ENCODE measurements at places on chromosomes 1 and 21.

DNA sequence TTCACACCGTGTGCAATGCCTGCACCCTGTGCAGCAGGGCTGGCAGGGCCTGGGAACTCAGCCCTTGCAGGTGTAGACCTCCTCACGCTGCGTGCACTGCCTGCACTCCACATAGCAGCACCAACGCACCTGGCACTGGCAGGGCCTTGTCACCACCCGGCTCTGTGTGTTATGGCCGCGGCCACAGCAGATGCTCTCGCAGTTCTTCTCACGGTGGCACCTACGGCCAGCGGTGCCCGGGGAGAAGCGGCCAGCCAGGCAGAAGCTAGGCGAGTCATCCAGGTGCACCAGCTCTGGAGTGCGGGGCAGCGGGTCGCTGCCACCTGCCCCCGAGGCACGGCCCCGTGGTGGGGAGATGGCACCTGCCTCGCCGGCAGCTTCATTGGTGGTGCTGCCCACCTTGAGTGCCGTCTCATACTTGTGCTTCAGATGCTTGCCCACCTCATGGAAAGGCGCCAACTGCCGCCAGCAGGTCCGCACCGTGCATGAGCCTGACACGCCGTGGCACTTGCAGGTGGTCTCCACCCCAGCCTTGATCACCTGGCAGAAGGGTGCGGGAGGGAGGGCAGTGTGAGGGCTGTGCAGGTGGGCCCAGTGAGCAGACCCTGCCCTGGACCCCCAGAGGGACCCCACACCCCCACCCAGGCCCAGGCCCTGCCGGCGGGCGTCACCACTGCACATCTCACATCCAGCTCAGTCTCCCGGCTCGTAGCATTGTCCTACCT, 26.1 kb downstream of the WNT9A start:
- no peak for DNase-seq

DNA sequence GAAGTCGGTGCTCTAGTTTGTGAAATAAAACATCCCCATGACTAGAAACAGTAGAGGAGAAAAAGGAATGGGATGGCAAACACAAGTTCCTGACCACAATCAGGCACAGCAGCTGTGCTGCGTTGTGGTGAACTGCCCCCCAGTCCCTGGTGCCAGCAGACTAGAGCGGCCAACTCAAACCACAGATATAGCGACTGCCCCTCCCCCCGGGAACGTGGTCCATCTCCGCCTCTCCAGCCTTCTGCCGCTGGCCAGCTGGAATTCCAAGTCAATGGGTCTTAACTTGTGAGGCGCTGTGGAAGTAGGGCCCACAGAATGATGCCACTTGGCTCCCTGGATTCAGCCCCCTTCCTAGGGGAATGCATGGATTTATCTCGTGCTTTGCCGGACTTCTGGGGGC, 41.6 kb upstream of the ZNF678 start:
- DNase-seq, result no peak

GRCh38 chr1:36847761-36848160, 186.6 kb downstream of the GRIK3 start:
- no peak for DNase-seq

DNA sequence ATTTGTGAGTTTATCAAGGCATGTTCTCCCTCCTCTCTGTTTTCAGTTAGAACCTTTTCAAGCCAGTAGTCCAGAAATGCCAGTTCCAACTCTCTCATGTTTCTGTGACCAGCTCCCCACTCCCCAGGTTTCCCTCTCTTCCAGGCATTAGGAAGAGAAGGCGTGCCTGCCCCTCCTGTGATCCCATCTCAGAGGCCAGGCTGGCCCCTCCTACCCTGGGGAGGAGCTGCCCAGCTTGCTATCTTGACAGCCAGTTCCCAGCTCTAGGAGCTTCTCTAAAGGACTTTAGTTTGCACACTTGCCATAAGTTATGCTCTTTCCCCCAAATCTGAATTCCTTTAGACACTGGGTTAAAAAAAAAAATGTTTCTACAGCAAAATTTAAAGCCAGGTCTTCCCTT, 8.9 kb downstream of the HYI start:
- DNase-seq, result no peak

- DNase-seq, result no peak
Measured at GRCh38 chr1:117363571-117364048, 3.6 kb upstream of the MAN1A2 start.

DNA sequence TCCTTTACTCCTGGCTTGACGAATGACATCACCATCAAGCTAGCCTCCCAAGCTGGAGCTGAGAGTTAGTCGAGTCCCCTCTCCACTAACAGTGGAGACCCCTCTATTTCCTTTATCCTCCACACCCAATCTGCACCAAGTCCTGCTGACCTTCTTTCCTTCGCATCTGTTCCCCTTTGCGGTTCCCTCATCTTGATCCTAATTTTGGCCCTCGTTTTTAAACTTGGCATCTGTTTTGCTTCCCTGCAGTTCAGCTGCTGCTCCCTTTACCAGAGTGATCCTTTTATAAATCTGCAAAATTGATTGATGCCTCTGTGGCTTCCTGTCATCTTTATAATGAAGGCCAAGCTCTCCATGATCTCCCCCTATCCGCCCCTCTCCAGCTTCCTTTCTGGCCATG, 49.0 kb upstream of the TSPAN2 start:
- DNase-seq, result no peak

DNA sequence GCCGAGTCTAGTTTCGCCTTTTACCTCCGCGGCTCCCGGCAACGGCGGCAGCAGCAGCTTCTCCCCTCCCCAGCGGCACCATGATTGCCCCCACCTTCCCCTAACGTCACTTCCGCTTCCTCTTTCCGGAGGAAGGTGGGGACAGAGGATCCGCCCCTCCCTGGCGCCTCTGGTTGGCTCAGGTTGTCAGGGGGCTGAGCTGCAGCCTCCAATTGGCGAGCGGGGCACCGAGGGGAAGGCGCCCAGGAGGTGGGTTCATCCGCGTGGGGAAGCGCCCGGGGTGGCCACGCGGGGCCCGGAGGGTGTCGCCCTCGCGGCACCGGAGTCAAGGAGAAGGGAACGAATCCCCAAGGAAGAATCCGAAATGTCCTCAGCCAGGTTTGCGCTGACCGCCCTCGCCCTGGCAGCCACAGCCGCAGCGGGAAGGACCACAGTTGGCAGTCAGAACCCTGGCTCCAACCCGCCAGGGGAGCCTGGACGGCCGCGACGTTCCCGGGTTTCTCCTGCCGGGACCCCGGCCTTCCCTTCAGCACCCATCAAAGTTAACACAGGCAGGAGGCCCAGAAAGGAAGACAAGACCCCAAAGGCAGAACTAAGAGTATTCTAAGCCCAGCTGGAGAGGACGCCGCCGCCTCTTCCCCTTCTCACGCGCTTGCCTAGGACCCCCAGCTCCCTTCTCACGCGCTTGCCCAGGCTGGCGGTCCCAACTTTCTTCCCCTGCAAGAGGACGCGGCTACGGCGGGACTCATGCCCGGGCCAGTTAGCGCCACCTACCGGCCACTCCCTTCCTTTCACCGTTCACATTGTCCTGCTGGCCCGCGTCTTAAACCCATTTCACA, at the start of gene MTF1:
Gene MTF1 (minus strand): TSS at position 86 of the 839 bp plus-strand sequence. CDS start 1,934 bp downstream, outside the sequence.
- DNase-seq, result peak; percentile 93

- DNase-seq, result no peak
Measured at GRCh38 chr1:82704966-82705365, 904.2 kb downstream of the ADGRL2 start.

GRCh38 chr1:65119951-65120350, 28.1 kb upstream of the AK4 start:
- DNase-seq, result no peak

- no peak for DNase-seq
Measured at GRCh38 chr1:51907079-51907702, 28.7 kb upstream of the NRDC start.

DNA sequence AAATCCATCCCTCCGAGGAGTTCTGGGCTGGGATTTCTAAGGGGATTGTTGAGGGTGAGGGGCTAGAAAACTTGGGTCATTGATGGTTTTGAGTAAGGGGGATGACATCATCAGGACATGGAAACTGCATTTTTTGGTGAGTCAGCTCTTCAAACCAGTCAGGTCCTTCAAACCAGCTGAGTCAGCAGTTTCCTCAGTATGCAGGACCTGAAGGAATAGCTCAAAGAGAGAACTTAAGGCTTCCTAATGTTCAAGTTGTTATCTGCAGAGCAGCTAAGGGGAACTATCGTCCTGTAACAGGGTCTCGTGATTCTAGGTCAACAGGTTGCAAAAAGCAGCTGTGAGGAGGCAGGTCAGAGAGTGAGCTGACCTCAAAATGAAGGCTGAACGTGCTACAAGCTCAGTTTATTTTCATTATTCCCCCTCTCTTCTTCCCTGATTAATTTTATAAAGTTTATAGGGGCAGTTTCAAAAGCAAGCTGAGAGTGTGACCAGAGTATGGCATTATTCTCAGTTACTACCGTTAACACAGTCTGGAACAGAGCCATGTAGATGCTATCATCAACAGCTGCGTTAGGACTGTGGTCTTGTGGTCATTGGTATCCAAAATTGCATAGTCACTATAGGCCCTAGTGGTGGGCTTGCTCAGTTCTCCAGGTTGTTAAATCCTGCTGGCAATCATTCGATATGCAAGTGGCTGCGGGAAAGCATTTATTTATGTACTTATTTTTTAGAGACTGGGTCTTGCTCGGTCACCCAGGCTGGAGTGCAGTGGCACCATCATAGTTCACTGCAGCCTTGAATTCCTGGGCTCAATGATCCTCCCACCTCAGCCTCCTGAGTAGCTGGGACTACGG, 10.7 kb upstream of the SDC3 start:
- DNase-seq, result no peak

DNA sequence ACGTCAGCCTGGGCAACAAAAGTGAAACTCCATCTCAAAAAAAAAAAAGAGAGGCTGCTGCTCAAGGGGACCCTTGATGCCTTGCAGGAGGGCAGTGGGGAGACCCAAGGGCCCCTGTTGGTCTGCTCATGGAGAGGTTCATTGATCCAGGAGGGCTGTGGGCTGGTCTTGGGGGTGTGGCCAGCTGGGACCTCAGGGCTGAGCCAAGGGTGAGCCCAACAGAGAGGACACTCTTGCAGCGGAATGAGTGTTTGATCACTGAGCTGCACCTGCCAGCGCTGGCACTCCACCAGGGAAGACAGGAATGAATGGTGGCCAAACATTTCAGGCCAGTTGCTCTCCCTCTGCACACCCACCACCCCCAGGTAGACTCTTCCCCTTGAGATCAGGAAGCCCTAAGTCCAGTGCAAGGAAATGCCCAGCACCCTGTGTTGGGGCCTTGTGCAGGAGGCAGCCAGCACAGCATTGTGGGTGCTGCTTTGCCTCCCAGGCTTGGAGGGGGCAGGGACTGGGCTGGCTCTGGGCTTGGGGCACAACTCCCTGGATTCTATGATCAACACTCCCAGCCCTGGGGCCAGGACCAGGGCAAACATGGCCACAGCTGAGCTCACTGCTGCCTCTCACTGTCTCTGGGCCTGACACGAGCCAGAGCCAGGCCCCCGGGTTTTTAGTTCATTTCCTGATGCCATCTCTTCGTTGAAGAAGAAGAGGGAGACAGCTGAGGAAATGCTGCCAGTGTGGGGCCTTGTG, 50.7 kb downstream of the IRF2BP2 start:
- no peak for DNase-seq

- no peak for DNase-seq
Measured at GRCh38 chr1:37480125-37480466, 5.7 kb downstream of the ZC3H12A start.

GRCh38 chr1:157096881-157097280, 2.7 kb downstream of the ETV3L start:
- no peak for DNase-seq

GRCh38 chr1:8047686-8048445, 21.8 kb upstream of the ERRFI1 start:
- DNase-seq, result no peak

- DNase-seq, result no peak
Measured at GRCh38 chr1:183605904-183606303, 15.6 kb upstream of the NCF2 start.
